ENCODE measurements at places on chromosomes 5 and 9.

DNA sequence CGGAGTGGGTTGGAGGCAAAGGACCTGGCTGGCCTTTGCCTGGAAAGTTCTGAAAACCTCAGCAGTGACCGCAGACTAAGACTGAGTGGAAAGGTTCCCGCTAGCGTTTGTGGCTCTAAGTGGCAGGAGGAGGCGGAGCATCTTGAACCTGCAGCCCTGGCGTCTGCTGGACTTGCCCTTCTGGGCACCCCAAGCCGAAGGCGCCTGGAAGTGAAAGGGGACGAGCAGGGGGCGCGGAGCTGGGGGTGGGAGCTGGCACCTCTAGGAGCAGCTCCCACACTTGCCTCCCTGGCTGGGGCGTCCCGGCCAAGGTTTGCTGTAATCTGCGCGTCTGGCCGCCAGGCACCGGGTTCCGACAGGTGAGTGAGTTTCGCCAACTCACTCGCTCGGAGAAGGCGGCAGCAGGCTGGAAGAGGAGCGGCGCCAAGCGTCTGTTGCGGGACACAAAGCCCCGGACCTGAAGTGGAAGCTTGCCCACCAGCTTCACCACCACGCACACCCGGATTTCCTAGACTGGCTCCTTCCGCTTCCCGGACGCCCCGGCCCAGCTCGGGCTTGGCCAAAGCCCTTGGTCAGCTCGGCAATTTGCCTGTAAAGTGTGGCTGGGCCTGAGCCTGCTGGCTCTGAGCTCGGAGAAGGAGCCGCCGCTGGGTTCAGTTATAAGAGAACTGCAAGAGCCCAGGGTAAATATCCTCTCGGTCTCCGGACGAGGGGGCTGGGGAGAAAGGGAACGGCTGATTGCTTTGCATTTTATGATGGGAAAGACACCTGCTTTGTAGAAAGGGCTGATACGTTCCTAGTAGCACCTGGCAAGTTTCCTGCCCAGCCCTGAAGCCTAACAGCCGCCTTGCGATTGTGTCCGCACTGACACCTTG, at the start of gene GNA14:
GNA14 (minus strand) TSS at position 89 of the 875 bp plus-strand sequence. CDS start 529 bp downstream, outside the sequence.
- DNase-seq = no peak

DNA sequence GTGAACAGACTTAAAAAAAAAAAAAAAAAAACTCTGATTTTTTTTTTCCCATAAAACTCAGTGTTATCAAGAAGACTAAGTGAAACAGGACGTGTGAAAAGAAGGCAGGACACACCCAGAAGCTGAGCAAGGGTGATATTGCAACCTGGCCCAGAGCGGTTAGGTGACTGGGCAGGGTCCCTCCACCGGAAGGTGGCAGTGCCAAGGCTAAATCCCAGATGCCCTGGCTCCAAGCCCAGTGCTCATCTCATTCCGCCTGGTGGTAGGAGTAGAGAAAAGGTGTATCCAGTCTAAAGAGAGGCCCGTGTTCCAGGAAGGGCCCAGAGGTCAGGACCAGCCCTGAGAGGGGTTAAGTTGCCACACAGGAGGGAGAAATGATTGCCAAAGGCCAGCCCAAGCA, 51.5 kb upstream of the SAP30L start:
- no peak for DNase-seq

GRCh38 chr5:33848554-33848953, 43.2 kb downstream of the ADAMTS12 start:
- DNase-seq = no peak

- DNase-seq = no peak
These were observed 46.7 kb downstream of the GDNF start for GRCh38 chr5:37792975-37793631.

DNA sequence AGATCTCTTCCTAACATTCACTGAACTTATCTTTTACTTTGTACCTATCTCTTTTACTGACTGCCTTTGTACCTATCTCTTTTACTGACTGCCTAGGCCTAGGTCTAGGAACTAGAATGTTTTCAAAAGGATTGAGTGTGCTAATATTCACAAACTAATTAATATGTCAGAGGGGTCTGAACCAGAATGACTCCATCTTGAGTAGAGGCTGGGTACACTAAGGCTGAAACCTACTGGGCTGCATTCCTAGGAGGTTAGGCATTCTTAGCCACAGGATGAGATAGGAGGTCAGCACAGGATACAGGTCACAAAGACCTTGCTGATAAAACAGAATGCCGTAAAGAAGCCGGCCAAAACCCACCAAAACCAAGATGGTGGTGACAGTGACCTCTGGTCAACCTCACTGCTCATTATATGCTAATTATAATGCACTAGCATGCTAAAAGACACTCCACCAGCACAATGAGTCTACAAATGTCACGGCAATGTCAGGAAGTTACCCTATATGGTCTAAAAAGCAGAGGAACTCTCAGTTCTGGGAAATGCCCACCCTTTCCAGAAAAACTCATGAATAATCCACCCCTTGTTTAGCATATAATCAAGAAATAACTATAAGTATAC, 2.5 kb upstream of the RHOBTB3 start:
- DNase-seq = peak; percentile 38

DNA sequence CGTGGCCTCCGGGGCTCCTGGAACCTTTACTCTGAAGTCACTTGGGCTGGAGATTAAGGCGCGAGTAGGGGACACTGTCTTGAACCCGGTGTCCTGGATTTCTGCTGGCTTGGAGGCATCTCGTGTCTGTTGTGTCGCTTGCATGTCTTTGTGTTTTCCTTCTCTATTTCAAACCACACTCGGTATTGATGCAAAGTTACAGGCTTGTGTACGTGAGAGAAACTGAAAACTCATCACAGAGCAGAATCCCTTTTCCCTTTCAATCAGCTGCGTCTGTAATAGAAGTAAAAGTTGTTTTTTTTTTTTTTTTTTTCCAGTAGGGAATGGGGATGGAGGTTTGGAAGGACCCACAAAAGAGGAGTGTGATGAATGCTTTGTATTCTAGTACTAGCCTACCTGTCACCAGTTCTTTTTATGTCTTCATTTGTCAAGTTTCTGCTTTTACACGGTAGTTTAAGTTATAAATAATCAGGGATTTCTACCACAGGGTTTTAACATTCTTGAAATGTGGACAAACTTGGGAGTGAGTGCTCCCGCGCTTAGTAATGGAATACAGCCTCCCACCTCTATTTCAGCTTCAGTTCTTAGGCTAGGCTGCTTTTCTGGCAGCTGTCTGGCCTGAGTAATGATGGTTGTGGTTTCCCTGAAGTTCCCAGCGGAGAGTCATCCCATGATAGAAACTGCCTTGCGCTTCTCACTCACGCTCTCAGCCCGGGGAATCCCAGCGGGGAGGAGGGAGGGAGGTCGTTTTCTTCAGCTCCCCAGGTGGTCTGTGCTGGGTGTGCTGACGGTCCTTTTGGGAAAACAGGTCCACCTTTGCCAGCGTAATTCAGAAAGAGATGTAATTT, 763 bp downstream of the TJP2 start:
- no peak for DNase-seq

GRCh38 chr5:147857302-147858129, 21.0 kb upstream of the SCGB3A2 start:
- DNase-seq = no peak

DNA sequence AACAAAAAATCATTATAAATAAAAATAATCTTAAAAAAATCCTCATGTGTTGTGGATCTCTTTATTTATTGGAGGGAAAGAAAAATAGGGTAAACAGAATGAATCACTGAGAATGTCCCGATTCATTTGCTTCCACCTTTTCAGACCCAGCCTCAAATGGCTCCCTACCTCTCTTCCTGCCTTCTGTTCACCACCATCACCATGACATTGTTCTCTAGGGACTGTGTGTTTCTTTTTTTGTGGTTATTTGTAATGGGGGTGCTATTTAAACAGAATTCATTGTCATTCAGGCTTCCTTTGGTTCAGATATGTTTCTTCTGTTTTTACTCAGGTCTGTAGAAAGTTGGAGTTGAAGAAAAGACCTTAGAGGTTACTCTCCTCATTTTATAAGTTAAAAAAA, 198.2 kb downstream of the KIF4B start:
- DNase-seq = no peak

- DNase-seq = no peak
These were observed 1470.6 kb downstream of the MAT2B start for GRCh38 chr5:164975986-164976385.

- DNase-seq = no peak
These were observed 69.8 kb downstream of the PTCH1 start for GRCh38 chr9:95446984-95447383.

- DNase-seq = no peak
These were observed 646.9 kb upstream of the ZNF608 start for GRCh38 chr5:125393221-125393815.

- no peak for DNase-seq
These were observed 236.9 kb downstream of the ARRDC3 start for GRCh38 chr5:91146230-91146629.

DNA sequence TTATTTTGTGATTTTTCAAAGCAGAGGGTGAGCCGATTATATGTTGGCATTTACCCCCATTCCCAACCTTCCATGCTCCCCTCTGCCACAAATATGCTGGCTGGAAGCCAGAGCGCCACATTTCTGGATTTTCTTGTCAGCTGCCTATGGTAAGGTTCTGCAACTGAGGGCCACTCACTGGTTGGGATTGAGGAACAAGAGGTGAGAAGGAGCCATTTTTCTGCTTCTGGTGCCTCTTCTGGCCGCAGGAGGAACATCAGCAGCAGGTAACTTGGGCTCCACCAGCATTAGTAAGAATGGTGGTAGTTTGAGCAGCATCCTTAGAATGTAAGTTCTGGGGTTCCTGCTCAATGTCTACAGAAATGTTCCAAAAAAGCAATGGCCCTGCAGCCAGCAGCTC, 159.5 kb upstream of the MAST4 start:
- DNase-seq = no peak

GRCh38 chr9:124012368-124013301, 1.1 kb downstream of the LHX2 start:
- no peak for DNase-seq

GRCh38 chr9:127093319-127094020, 29.0 kb downstream of the ANGPTL2 start:
- no peak for DNase-seq

DNA sequence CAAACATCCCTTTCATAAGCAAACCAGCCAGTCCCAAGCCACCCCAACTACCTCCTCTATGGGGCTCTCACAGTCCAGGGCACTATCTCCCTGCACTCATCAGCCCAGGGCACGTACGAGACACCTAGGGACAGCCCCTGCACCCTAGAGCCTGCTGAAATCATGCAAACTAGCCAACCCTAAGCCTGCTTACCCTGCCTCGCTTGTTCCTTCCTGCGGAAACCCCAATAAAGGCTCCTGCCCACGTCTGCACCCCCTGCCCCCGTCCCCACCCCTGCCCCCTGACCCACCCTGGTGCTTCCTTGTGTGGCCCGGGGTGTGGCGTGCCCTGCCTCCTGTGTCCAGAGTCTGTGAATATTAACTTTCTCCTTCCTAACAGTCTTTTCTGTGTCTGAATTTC, 135.9 kb downstream of the GADD45G start:
- DNase-seq = no peak

GRCh38 chr5:112205846-112206245, 213.2 kb downstream of the EPB41L4A start:
- DNase-seq = no peak

GRCh38 chr9:114745108-114745848, 60.6 kb downstream of the TNFSF15 start:
- no peak for DNase-seq

DNA sequence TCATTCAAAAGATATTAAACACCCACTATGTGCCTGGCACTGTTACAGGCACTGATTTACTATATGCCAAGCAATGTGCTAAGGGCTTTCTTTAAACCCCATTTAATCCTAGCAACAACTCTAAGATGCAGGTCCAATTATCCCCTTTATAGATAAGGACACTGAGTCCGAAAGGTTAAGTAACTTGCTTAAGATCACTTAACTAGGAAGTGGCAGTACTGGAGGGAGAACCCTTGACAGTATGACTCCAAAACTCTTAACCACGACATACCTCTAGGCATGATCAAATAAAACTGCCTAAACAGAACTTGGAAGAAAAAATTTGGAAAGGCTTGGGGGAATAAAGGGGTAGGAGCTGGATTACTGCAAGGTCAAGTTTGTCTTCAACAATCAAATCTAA, 1.7 kb downstream of the RAB14 start:
- DNase-seq = no peak
